Stimulated activated CD4-positive, alpha-beta T cell treated with anti-CD3 and anti-CD28 coated beads, Interleukin-2, amount 100 ng/mL, for 48 hours (primary cell): ENCODE measurements at places on chromosomes 1 and 21.

DNA sequence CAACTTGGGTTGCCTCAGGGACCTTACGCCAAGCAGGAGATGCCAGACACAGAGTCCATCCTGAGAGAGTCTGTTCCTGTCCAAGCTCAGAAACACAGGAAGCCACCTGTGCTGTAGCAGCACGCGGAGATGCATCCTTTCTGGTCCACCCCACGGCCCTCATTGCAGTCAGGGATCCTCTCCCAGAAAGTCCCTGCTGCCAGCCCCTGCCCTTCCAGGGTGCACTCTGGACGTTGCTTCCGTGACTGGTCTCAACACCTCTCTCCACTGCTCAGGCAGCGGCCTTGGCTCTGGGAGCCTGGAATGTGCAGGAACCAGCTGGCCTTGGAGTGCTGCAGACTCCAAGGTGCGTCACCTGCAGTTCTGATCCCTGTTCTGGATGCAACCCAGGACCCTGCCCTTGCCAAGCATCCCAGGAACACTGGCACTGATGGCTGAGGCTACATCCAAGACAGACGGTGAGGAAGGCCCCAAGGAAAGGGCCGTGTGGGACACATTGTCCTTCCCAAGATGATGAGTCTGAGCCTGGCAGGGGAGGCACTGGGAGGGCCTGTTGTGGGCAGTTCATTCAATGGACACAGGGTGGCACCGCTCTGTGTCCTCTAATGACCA is 21.7 kb upstream of the COL6A1 start:
- no peak for DNase-seq

DNA sequence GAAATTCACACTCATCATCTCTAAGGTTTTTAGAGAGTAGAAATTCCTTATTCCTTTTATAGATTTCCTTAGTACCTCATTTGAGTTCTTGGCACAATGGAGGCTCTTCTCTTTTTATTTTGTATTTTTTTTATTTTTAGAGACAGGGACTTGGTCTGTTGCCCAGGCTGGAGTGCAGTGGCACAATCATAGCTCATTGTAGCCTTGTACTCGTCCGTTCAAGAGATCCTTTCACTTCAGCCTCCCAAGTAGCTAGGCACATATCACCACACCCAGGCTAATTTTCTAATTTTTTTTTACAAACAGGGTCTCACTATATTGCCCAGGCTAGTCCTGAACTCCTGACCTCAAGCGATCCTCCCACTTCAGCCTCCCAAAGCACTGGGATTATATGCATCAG is 29.6 kb downstream of the RGL1 start:
- no peak for DNase-seq

GRCh38 chr1:65265651-65266351 is 43.5 kb upstream of the DNAJC6 start:
- DNase-seq = no peak

- DNase-seq = no peak
Observed at GRCh38 chr1:179876300-179876715, 1.3 kb downstream of the TOR1AIP2 start.

GRCh38 chr1:75276385-75276784 is 142.2 kb downstream of the LHX8 start:
- no peak for DNase-seq

GRCh38 chr21:41142051-41142795 is 25.7 kb upstream of the BACE2 start:
- no peak for DNase-seq

GRCh38 chr1:213457733-213458132 is 406.7 kb downstream of the RPS6KC1 start:
- no peak for DNase-seq

DNA sequence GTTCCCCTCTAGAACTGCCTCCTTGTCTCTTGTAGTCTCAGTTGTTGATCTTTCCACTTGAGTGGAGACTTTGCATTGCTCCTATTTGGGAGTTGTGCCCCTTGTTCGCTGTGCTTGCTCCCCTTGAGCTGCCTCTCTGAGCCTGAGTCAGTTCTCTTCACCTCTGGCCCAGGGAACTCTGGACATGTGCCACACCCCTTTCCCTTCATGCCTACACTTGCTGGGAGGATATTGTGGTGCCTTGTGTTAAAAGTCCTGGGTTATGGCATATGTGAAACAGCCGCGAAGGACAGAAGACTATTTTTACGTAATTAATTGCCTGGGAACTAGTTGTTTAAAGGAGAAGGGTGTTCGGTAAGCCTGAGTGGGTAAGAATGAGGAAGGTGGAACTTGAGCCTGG is 32.2 kb upstream of the RPTN start:
- no peak for DNase-seq
